Stimulated activated CD4-positive, alpha-beta T cell treated with anti-CD3 and anti-CD28 coated beads, Interleukin-1b, Interleukin-23, amount 100 ng/mL, for 48 hours (primary cell): ENCODE measurements at places on chromosomes 2 and 18.

- DNase-seq = no peak
Observed at GRCh38 chr18:49025767-49026500, 75.2 kb upstream of the SMAD7 start.

DNA sequence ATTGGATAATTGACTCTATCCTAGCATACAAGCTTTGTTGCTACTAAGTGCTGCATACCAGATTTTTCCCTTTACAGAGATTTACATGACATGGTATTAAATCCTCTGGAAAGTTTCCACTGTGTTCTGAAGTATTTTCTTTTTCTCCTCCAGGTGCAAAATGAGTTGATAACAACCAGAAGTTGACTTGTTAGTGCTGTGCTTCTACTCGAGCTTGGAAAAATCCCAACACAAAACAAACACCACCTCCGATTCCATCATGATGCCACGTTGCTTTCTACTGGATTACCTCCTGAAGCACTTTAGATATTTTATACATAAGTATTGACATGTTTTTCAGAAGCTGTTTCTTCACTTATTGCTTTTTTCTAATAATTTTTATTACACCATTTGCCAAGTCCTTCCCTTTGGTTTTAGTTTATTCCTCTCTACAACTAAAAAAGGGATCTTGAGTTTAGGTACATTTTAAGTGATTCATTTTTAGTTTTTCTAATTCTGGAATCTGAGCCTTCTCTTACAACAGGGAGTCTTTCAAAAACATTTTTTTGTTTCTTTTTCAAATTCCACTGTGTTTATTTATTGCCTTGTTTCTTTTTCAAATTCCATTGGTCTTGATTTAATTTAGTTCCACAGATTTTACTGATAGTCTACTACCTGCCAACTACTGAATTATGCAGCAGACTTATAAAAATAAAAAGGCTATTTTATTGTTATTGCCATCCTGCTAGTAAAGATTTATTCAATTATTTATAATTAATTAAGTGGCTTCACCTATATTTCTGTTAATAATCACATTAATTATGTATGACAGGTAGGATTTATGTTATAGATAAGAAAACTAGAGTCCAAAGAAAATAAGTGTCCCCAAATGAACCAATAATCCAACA is 143.4 kb downstream of the PPP1R1C start:
- no peak for DNase-seq

GRCh38 chr2:68907920-68908253 is 36.7 kb upstream of the BMP10 start:
- DNase-seq = no peak

DNA sequence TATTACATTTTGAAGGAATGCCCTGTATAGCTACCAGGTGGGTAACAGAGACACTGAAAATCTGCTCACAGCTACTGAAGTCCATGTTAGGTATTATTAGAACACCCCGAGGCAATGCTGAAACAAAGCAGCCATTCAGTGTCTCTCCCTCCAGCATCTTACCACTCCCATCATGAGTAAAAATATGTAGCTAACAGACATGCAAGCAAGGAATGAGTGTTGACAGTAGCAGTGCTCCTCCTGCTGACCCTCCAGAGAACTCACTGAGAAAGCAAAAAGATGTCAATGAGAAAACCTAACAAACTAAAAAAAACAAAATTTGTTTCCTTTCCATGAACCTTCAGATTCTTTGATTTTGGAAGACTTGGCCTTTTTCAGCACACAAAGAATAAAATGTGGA is 393.9 kb downstream of the LRRTM1 start:
- no peak for DNase-seq

- DNase-seq = no peak
Observed at GRCh38 chr2:26880910-26881435, 33.0 kb downstream of the DPYSL5 start.
